ENCODE measurements at places on chromosomes 1 and 21.
A peak's percentile ranks its signal among the peaks of the same experiment; 100 is the strongest.

DNA sequence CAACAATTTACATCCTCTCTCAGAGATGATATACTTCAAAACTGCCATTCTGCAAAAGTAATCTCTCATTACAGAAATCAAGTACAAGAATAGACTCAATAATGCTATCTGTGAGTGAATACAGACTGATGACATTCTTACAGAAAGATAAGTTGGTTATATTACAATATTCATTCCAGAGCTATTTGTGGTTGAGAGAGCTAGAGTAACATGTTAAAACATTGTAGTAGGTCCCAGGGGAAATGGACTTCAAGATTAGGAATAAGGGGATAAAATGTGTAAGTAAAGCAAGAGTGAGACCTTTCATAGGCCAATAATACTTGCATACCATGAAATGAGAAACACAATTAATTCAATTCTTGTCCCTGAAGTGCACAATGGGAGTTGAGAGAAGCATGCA, 1.5 kb downstream of the F13B start:
- DNase-seq = no peak

DNA sequence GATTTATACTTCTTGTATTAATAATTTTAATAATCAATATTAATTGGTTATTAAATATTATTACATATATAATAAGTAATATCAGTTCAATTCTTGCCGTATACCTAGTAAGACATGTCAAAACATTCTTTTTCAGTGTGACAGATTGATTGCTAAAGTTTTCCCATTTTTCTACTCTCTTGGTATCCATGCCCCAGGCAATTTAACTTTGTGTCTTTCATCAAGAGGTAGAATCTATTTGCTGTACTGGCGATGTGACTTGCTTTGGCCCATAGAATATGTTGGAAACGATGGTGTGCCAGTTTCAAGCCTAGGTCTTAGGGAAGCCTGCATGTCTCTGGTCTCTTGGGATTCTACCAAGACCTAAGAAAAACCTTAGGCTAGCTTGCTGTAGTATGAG, 436.1 kb upstream of the ADAMTS5 start:
- DNase-seq = no peak

DNA sequence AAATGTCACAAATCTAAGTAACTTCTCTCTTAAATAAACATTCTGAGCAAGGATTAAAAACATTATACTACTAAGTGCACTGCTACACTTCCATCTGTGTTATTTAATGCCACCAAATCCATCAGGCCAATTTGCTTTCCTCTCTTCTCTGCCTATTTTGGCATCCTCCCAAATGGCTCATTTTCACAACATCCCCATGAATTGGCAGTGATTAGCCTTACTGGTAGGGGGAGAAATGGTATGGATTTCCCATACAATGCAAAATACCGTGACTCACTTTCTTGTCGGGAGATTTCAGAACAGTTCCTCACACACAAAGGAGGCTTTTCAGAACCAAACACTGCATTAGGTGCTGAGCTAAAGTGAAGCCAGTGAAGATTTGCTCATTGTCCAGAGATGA, 195.7 kb downstream of the MIS18A start:
- DNase-seq = no peak

- no peak for DNase-seq
Observed at GRCh38 chr1:47809301-47810084, 187.7 kb downstream of the TRABD2B start.

DNA sequence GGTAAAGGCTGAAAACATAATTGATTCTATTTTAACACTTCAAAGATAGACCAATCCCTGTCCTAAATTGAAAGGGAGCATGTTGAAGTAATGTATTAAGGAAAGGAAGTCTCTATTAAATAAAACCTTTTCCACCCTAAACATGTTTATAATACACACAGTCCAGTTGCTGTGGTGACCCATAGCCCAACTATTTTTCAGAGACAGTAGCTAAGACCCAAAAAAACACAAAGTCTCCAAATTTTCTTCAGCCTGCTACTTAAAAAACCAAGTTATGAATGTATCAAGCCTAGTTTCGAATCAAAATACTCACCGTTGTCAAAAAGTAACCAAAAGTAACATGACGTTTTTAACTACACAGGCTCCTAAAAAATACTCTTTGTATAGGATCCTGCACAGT, 1.6 kb downstream of the ELK4 start:
- DNase-seq = peak; percentile 63

DNA sequence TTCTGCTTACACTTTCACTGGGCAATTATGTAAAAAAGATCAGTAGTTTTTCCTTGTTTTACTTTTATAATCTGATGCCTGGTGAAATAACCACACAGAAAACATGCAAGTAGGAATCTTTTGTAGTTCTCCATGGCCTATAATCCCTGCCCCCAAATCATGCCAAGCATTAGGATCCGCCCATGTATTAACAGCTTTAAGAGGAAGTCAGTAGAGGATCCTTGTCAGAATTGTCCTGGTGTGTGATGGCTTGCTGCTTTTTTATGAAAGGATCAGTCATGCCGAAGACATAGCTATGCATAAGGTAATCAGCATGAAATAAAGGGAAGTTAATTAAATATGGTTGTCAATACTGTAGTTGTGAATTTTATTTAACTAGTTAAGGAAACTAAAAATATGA, 20.0 kb downstream of the ADGRL2 start:
- no peak for DNase-seq

GRCh38 chr1:190507357-190507756, 29.7 kb upstream of the BRINP3 start:
- DNase-seq = no peak

GRCh38 chr1:79781261-79781660, 774.7 kb upstream of the ADGRL4 start:
- DNase-seq = no peak

DNA sequence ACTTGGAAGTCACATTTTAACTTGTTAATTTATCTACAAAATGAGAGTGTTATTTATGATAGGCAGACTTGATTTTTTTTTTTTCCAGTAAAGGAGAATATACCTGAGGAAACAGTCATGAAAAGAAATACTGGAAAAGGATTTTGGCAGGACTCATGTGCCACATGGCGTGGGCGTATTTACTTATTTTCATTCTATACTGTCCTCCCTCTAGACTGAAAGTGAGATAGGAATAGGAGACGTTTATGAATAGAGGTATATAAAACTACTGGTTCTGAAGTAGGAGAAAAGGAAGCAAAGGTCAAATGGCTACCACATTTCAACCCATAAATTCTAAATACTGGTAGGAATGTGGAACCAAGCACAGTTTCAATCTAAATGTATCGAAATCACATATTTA, 94.8 kb upstream of the MPC2 start:
- no peak for DNase-seq

DNA sequence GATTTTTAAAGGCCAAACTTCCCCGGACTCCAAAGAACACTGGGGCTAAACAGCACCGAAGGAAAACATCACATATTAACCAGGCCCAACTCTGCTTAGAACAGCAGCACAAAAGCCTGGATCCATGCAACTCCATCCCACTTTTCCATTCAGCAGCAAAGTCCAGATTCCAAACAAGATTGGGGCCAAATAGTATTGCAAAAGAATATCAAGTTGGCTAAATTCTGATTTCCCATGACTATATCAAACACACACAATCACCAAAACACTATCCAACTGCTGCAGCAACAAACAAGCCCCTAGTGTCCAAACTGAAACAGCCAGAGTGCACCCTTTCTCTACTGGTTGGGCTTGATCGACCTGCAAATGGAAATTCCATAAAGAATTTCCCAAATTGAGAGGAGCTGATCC, 19.4 kb upstream of the TMEM125 start:
- no peak for DNase-seq

- no peak for DNase-seq
Observed at GRCh38 chr1:157286646-157287420, 148.6 kb upstream of the ETV3 start.

DNA sequence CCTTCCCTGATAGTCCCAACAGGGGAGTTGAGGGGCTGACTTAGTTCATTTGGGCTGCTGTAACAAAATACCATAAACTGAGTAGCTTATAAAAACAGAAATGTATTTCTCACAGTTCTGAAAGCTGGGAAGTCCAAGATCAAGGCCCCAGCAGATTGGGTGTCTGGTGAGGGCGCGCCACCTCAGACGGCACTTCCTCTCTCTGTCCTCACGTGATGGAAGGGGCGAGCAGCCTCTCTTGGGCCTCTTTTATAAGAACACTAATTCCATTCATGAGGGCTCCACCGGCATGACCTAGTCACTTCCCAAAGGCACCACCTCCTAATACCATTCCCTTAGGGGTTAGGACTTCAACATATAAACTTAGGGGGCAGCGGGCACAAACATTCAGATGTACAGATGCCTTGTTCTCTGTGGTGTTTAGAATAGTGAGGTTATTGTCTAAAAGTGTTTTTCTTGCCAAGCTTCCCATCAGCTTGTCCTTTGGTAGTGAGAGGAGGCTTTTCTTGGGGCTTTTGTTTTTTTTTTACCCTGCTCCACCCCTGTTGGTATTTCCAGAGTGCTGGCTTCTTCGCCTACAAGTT, 20.3 kb downstream of the NIPAL3 start:
- DNase-seq = no peak

DNA sequence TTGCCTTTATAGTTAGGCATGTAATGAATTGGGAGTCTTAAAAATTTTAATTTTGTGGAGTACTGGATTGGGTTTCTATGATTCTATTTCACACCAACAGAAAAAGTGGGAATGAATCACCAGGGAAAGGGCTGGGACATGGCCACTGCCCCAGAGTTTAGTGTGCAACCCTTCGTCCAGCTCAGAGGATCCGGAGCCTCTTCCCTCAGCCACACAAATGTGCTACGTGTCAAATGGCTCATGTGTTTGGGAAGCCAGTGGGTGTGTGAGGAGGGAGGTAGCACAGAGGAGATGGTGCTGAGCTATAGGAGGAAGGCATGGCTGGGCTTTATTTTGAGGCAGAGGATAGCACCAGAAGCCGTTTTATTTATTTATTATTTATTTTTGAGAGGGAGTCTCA, 247.3 kb downstream of the SIPA1L2 start:
- no peak for DNase-seq

DNA sequence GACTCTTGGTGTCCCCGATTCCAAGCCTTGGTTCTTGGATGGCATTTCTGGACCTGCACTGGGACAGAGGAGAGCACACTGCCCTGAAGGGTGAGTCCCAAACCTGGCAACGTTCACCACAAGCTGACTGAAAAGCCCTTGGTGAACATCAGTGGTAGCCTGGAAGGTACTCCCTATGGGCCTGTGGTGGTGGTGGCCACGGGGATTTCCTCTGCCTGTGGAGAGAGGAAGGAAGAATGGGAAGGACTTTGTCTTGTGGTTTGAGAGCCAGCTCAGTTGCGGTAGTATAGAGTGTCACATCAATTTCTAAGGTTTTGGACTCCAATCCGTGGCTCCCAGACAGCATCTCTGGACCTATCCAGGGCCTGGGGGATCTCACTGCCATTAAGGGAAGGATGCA, 50.7 kb downstream of the DNAH14 start:
- no peak for DNase-seq

- DNase-seq = no peak
Observed at GRCh38 chr1:209398313-209398991, 185.1 kb upstream of the CAMK1G start.

GRCh38 chr1:236010443-236010842, 54.4 kb downstream of the NID1 start:
- no peak for DNase-seq

DNA sequence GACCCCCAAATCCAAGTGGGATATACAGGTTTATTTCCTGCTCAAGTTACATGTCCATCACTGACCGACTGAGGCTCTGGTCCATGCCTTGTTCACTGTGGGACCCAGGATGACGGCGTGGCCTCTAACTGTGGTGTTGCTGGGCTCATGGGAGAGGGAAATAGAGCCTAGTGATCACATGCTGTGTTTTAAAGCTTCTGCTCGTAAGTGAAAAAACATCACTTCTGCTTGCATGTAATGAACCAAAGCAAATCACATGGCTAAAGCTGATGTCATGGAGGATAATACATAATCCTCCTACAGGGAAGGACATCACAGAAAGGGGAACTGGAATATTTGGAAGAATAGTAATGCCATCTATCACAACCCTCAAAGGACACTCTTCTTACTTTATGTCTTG, 107.6 kb downstream of the FASLG start:
- no peak for DNase-seq

Measured in NAMALWA (cell line).